ENCODE measurements at places on chromosomes 7 and 10.

- no peak for DNase-seq
Observed at GRCh38 chr7:1224086-1224716, 8.5 kb upstream of the UNCX start.

DNA sequence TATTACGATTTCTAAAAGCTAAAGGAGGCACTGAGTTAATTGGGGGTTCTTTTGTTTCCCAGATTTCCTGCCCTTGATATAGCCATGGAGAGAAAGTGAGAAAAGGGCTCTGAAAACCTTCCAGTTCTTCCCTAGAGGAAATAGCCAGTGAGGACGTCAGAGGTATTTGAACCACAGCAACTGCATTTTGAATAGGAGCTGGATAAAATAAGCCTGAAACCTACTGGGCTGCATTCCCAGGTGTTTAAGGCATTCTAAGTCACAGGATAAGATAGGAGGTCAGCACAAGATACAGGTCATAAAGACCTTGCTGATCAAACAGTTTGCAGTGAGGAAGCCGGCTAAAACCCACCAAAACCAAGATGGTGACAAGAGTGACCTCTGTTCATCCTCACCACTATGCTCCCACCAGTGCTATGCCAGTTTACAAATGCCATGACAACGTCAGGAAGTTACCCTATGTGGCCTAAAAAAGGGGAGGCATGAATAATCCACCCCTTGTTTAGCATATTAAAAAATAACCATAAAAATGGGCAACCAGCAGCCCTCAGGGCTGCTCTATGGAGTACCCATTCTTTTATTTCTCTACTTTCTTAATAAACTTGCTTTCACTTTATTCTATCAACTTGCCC lies 85.1 kb upstream of the FRMD4A start:
- DNase-seq: no peak

DNA sequence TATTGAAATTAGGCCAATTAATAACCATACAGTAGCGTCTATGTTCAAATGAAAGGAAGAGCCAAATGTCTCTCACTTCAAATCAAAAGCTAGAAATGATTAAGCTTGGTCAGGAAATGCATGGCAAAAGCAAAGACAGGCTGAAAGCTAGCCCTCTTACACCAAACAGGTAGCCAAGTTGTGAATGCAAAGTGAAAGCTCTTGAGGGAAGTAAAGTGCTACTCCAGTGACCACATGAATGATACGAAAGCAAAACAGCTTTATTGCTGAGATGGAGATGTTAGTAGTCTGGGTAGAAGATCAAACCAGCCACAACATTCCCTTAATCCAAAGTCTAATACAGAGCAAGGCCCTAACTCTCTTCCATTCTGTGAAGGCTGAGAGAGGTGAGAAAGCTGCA lies 123.8 kb downstream of the TEX36 start:
- DNase-seq: no peak

- no peak for DNase-seq
Observed at GRCh38 chr7:41842956-41843355, 140.1 kb upstream of the INHBA start.

GRCh38 chr7:34751725-34752643 lies 94.0 kb downstream of the NPSR1 start:
- DNase-seq: no peak

GRCh38 chr10:69703256-69703655 lies 73.2 kb downstream of the FAM241B start:
- DNase-seq: peak; percentile 44

- DNase-seq: no peak
Observed at GRCh38 chr7:116167177-116167576, 43.2 kb upstream of the TES start.

Measured in brain microvascular endothelial cell (primary cell).